GM12892 (cell line): ENCODE measurements at places on chromosomes 13 and 19.

- no peak for DNase-seq
These were observed 300.2 kb downstream of the DCLK1 start for GRCh38 chr13:35830850-35831450.

DNA sequence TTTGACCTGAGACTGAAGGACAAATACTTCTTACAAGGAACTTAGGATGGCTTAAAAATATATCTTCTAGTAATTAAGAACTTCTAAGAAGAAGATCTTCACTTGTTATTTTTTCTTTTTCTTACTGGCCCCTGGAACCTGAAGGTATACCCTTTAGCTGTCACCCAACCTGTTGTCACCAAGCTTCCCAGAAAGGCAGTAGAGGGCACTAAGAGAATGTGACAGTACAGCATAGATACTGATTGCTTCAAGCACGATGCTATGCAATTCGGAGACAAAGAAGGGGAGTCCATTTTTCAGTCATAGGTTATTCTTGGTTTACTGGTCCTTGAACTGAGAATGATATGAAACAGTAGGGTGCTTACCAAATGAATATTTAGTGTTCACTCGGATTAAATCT is 208.3 kb upstream of the PCDH9 start:
- DNase-seq, result no peak

DNA sequence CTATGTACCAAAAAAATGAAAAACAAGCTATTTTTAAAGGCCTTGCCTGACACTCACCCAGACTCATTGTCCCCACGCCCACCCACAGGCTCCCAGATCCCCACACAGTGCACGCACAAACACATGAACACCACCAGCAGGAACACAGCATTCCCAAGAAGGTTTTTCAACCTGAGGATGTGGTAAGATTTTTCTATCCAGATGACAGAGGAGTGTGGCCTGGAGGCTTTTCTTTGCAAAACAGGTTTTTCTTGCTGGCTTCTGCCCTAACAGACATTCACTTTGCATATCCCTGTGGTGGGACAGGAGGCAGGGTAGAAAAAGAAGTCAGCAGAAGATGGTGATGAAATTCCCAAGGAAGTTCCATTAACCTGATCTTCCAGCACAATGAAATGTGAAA is 97.8 kb downstream of the KLF12 start:
- DNase-seq, result no peak

DNA sequence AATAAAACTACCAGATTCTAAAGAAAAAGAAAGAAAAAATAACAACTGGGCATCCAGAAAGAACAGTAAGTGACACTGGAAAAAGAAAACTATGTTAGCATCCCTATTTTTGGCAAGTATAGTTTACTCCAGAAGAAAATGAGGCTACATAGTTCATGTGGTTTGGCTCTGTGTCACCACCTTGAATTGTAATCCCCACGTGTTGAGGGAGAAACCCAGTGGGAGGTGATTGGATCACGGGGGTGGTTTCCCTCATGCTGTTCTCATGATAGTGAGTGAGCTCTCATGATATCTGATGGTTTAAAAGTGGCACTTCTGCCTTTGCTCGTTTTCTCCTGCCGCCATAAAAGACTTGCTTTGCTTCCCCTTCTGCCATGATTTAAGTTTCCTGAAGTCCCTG is 76.9 kb downstream of the ITGBL1 start:
- no peak for DNase-seq

DNA sequence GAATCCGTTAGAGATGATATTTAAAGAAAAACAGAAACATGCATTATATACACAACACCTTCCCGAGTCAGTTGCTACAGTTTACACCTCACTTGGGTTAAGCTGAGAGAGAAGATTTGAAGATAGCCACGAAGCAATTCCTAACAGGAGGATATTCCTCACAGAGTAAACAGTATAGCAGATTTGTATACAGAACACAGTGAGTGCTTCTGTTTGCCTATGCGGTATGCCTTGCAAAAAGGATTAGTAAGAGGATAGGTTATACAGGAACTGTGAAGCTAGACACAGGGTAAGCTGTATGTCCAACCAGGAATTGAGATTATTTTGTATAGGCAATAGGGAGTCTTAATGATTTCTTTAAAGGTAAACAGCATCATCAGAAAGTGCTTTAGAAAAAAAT is 471.8 kb downstream of the LIG4 start:
- no peak for DNase-seq

GRCh38 chr13:31947506-31947905 is 84.1 kb upstream of the FRY start:
- no peak for DNase-seq

- DNase-seq, result no peak
These were observed 19.7 kb downstream of the ATP4B start for GRCh38 chr13:113638173-113638746.

- peak; percentile 69 for DNase-seq
These were observed at the start of gene TMEM145 for GRCh38 chr19:42313096-42313839. Gene TMEM145, plus strand, starts transcription at chr19:42313309. Its CDS starts 68 bp downstream, at chr19:42313377.
